ENCODE measurements at places on chromosomes 5 and 9. TPM values are rescaled to one million over a fixed set of nuclear protein-coding genes. Genes with fewer than 3 reads are reported as not detected.

DNA sequence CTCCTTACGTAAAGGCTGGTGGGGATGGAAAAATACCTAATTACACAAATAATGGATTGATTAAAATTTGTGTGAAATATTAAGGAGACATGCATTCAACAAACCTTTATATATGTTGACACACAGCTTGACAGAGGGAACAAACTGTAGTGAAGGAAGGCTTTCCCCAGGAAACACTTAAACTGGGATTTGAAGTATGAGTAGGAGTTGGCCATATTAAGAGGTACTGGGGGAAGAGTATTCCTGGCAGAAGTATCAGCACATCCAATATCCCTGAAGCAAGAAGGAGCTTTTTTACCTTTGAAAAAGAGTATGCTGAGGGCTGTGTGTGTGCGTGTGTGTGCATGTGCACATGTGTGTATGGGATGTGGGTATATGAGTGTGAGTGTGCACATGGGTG, 111.1 kb downstream of the PSD2 start:
- DNase-seq, result no peak

DNA sequence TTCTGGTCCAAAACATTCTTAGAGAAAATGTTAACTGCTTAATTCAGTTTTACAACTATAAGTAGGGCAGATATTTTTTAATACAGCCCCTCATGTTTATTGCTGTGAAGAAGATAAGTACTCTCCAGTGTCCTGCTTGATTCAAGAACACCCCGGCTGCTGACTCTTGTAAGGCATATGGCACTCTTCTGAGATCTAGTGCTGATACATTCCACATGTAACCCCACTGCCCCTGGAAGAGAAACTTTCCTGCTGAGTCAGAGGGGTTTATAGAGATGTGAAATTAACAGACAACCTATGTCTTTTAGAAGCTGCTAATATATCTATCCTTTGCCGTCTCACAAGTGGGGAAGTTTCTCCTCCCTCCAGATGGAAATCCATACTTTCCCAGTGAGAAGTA, 1.0 kb upstream of the MINAR2 start:
- no peak for DNase-seq

- DNase-seq, result no peak
Observed at GRCh38 chr5:149956685-149957084, 3.9 kb upstream of the SLC26A2 start.

GRCh38 chr5:77151501-77151900, 59.0 kb upstream of the PDE8B start:
- DNase-seq, result no peak

DNA sequence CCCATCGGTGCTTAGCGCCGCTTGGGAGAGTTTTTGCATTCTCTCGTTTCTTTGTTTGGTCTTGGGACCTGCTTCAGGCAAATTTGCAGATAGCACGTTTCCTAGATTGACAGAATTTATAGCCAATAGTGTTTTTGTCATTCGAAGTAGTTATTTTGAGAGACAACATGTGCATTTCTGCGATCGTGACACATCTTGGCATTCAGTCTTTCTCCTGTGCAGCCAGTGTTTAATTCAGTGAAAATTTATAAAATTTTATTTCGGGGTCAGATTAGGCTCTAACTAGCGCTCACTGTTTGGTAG, 830 bp downstream of the PRRC1 start:
- DNase-seq, result no peak

GRCh38 chr9:82805027-82805426, 257.9 kb downstream of the RASEF start:
- no peak for DNase-seq

DNA sequence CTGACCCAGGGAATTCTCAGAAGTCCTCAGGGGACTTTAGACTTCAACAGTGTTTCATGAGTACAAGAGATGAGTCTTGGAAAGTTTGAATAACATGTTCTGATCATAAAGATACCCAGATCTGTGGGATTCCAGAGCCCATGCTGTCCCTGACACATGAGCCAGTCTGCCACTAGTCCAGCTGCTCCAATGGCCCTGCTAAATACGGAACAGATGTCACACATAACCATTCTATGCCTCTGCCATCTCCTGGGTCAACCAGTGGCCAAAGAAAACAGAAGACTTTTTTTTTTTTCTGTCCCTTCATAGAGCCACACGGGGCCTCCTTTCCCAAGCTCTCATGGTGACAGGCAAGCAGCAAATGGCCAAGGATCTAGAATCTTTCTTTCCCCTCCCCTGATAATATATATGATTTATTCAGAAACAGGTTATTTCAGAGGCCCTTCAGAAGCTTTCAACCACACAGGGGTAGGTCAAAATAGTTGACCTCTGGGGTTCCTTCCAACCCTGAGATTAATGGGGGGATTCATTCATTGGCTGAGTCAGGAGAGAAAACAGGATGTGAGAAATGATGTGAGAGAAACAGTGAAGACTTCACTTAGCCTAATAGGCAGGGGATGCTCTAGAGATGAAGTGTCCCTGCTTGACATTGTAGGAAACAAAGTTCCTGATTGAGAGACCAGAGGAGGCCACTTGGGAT, 367.7 kb downstream of the CDK5RAP2 start:
- no peak for DNase-seq

GRCh38 chr9:78286946-78287388, 10.0 kb upstream of the PSAT1 start:
- no peak for DNase-seq

DNA sequence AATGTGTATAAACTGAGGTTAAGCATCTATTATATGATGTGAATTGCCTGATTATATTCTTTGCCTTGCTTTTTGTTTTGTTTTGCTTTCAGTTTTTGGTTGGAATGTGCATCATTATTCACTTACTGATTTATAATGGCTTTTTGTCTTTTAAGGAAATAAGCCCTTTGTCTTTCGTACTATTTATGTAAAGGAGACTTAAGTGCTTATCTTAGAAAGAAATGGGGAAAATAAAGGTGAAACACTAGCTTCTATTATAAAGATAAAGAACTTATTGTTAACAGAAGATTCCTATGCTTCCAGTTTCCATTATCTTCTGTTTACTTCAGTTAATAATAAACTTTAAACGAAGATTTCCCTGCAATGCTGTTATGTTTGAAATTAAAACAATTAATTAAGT, 23.3 kb downstream of the COX7C start:
- DNase-seq, result no peak

DNA sequence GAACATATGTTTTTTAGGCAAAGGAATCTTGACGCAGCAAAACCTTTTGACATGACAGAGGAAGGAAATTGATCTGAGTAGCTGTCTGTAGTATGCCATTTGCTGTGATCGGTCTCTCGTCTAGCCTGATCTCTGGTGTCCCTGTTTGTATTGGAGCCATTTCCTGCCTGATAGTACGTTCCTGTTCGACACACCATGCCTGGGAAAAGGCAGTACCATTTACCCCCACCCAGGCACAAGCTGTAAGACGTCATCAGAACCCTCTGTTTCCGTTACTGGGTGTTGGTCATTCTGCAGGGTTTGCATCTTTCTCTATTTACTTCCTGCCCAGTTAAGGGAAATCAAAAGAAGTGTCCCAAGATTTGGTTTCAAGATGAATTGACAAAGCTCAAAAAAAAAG, 129.7 kb downstream of the CEMIP2 start:
- DNase-seq, result no peak

GRCh38 chr5:96905864-96906263, 29.6 kb downstream of the ERAP2 start:
- no peak for DNase-seq

GRCh38 chr9:106076711-106077110, 382.4 kb downstream of the TMEM38B start:
- DNase-seq, result no peak

DNA sequence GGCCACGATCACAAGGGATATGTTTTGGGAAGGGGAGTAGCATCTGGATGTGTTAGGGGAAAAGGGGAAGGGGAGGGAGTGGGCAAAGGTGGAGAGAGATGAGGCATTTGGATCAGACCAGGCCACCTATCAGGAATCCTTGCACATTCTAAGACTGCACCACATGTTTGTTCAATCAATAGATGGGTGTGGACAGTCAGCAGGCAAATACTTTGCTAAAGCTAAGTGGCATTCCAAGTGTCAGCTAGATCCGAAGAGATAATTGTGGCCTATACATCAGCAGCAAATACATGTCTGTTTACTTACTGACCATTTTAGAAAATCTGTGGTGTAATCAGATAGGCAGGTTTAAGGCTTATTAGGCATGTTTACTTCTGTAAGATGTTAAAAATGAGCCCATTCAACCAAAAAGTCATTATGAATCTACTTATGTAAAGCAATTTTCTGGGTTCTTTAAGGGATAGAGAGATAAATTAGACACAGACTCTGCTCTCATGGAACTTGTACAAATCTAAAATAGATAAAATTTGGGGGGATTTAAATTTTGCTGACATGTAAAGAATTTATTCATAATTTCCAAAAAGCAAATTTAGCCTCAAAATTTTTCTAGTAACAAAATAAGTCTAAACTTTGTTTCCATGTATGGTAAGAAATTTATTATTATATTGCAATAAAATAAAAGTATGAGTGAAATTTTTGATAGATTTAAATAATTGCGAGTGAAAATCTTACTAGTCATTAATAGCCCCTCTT, 107.3 kb downstream of the SNCAIP start:
- no peak for DNase-seq

DNA sequence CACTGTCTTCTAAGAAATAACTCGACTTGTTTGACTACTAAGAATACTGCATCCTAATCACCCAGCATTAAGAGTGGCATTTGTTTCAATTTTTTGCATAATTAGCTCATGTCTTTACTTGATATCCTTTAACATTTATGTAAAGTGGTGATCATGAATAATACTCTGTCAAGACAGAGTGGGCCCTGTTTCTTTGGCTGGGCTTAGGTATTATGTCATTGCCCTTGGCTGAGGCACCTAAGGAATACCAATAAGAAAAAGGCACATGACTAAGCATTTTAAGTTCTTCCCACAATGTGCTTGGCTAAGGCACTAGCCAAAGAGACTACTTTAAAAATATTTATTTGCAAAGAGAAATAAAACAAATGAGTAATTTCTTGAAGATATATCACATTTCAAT, 308.1 kb downstream of the CTNND2 start:
- DNase-seq, result no peak

GRCh38 chr9:121550569-121551512, 51.2 kb upstream of the GGTA1 start:
- DNase-seq, result peak; percentile 61

DNA sequence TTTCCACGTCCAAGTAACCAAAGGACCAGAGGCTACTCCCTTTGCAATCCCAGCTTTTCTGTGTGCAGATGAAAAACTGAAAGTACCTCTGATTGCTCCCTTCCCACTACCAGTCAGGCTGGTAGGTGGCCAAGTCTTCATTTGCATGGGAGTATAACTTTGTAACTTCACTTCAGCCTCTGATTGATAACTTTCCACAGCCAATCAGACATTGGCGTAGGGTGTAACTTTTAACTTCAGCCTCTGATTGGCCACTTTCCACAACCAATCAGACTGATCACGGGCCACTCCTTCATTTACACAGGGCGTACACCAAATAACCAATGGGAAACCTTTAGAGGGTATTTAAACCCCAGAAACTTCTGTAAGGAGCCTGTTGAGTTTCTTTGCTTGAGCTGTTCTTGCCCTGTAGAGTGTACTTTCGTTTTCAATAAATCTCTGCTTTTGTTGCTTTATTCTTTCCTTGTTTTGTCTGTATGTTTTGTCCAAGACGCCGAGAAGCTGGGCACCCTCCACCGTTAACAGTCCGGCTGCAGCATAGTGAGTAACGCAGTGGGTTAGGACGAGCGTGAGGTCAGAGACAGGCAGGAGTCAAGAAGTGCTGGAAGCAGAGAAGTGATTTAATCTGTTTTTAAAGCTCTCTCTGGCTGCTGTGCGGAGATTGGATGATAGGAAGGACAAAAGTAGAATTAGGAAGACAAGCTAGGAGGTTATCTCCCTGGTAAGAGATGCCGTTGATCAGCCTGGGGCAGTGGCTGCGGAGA, 3.5 kb upstream of the EXOSC2 start:
- DNase-seq, result peak; percentile 88

DNA sequence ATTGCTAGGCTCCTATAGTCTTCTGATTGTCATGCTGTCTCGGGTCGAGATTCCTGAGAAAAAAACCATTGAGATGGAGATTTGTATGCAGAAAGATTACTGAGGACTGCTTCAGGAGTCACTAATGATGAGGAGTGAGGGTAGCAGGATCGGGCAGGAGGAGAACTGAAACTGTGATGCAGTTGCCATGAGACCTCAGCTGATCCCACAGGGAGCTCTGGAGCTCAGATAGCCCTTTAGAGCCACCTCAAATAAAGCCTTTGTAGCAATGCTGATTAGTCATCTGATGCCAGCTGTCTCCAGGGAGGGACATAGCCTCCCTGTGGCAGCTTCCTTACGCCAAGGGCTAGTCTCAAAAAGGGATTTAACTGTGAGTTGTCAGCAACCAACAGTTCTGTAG, 256.9 kb downstream of the DMAC1 start:
- DNase-seq, result no peak

DNA sequence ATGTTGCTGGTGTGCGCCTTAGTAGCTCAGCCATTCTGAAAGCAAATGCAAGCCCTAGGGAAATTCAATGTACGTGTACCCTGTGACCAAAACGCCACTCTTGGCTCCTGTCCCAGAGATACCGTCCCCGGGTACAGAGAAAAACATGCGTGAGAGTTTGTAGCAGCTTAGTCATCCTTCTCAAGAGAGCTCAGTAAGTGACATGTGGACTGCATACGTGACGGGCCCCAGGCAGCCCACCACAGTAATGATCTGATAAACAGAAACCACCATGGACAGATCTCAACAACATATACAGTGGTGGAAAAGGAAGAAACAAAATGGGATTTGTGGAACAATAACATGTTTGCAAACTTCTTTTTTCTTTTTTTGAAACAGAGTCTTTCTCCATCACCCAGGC, 45.1 kb downstream of the S1PR3 start:
- no peak for DNase-seq

- no peak for DNase-seq
Observed at GRCh38 chr9:24498632-24499031, 47.1 kb downstream of the IZUMO3 start.

GRCh38 chr9:128127568-128127989, at the start of gene PTGES2:
TSS of gene PTGES2 (minus strand) at chr9:128127729. CDS start at chr9:128127717, 12 bp downstream.
- DNase-seq, result peak; percentile 90

GRCh38 chr9:106878081-106878837, 15.3 kb downstream of the ZNF462 start:
- no peak for DNase-seq

- no peak for DNase-seq
Observed at GRCh38 chr9:32423371-32423770, 38.9 kb downstream of the ACO1 start.

ENTPD2 gene
- total RNA-seq, result 25.0 TPM

OTP gene
- not detected for total RNA-seq

GBA2 gene
- total RNA-seq, result 186 TPM

ADAMTS16 gene
- total RNA-seq, result 0.31 TPM

CDH6 gene
- 0.61 TPM for total RNA-seq

FAM221B gene
- total RNA-seq, result 0.28 TPM

ADAMTS2 gene
- 2.6 TPM for total RNA-seq

SLC2A6 gene
- 2.9 TPM for total RNA-seq

FOXD4L3 gene
- total RNA-seq, result not detected

TLX3 gene
- total RNA-seq, result not detected

GADD45G gene
- 13.9 TPM for total RNA-seq

OR1J2 gene
- total RNA-seq, result not detected

PTGER4 gene
- 56.7 TPM for total RNA-seq

IL11RA gene
- 22.4 TPM for total RNA-seq

SLC46A2 gene
- total RNA-seq, result not detected

SIT1 gene
- total RNA-seq, result 0.46 TPM

IL4 gene
- not detected for total RNA-seq

CD14 gene
- 65.7 TPM for total RNA-seq

FGD3 gene
- total RNA-seq, result 4.3 TPM

Data from left colon (tissue), 2 donors.